Activated gamma-delta T cell treated with Interleukin-2 at 50 U/mL for 16 hours (primary cell): ENCODE measurements at places on chromosomes 6 and 20.

DNA sequence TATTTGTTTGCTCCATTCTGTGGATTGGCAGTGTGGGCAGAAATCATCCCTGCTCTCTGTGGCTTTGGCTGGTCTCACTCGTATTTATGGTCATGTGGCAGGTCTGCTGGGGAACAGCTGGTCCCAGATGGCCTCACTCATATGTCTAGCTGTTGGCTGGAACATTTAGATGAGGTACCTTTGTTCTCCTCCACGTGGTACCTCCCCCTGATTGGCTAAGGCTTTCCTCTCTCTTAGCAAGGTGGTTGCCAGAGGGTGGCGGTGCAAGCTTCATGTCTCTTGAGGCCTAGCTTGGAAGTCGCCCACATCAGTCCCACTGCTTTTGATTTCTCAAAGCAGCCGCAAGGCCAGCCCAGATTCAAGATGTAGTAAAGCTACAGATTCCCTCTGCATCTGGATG lies 348.5 kb upstream of the BTBD3 start:
- no peak for DNase-seq

- DNase-seq, result no peak
Observed at GRCh38 chr20:45503403-45503802, 12.0 kb downstream of the SPINT3 start.

- DNase-seq, result no peak
Observed at GRCh38 chr6:167826896-167827582, at the start of gene AFDN. Gene AFDN, plus strand, starts transcription at chr6:167826911. Its CDS starts 222 bp downstream, at chr6:167827133.

DNA sequence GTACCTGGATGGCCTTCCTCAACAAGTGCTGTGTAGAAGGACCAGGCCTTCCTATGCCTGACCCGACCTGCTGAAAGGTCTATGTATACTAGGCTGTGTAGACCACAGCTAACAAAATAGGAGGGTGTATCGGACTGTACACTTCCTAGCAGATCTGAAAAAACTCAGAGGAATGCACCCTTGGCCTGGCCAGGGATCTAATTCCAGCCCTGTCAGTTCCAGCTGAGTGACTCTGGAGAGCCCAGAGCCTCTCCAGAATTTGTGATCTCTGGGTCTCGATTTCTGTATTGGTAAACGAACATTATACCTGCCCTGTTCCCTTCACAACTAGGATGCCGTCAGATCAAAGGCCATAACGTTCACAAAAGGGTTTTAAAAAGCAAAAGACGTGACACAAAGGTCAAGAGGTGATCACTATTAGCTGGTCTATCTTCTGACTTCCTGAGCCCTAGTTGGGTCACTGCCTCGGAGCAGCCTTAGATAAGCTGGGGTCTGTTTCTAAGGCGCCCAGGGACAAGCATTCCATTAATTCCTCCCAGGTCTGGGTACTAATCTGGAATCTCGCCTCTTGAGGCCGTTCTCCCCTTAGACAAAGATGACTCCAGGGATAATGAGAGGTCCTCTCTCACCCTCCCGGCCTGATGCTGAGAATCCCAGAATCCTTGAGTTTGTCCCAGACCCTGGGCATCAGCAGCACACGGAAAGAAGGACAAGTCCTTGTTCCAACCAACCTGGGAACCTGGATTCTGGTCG lies 13.9 kb downstream of the MTCH1 start:
- DNase-seq, result no peak

- DNase-seq, result no peak
Observed at GRCh38 chr6:69913361-69913760, 47.0 kb downstream of the COL19A1 start.

- DNase-seq, result no peak
Observed at GRCh38 chr6:9398767-9399373, 963.5 kb upstream of the SLC35B3 start.

GRCh38 chr20:57596998-57597939 lies 23.0 kb downstream of the ZBP1 start:
- peak; percentile 72 for DNase-seq

- DNase-seq, result no peak
Observed at GRCh38 chr6:139825935-139826374, 451.5 kb upstream of the CITED2 start.

DNA sequence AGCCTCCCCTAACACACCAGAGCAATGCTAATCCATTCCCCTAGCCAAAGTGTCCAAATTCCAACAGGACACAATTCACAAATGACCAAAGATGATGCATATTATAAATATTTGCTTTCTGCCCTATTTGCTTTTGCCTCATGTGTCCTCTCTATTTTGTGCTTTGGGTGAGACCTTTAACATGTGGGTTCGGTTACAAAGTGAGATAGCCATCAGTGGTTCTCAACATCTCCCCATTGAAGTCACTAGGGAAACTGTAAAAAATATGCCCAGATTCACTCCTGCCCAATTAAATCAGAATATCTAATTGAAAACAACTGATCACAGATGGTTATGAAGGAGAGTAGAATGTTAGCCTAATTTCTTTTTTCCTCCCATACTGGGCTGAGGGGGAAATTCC lies 159.2 kb downstream of the MTFR2 start:
- DNase-seq, result no peak

DNA sequence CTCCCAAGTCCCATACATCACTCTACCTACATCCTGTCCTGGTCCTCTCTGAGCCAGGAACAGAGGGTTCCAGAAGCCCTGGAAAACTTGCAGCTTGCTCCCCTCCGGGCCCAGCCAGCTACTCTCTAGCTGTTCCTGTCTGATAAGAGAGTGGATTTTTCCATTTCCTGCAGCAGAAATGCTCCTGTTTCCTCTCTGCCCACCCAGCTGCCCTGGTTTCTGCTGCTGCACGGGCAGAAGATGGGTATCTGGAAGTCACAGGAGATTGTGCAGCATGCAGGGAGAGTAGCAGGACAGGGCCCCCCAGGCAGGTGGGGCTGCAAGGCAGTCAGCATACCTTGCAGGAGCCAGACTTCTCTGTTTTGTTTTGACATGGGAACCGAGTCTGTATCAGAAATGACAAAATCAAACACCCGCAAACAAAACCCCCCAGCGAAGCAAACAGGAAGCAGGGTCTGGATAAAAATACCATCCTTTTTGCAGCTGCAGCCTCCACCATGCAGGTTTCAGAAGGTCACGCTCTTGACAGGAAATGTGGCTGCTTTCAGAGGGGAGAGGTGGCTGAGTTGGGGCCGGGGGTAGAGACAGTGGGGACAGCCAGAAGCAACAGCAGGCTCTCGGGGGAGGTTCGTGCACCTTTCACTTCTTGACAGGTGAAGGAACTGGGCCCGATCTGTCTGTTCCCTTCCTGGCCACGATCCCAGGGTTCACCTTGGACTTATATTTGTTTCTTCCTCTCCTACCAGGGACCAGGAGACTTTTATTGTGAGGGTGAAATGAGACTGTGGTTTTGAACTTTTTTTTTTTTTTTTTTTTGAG lies 50.8 kb upstream of the FAM83D start:
- DNase-seq, result peak; percentile 80

DNA sequence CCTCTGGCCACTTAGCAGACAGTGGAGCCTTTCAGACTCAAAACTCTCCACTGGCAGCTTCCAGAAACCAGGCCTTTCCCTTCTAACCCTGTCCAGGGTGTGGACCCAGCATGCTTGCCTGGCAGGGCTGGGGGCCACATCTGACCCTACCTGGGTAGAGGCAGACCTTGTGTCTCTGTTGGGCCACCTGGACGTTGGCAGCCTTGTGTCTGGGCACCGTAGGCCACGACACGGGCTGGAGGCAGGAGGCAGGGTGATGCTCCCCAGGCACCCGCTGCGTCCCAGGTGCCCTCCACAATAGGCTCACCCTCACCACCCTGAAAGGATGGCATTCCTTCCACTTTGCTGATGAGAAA lies 67.6 kb downstream of the NOL4L start:
- no peak for DNase-seq

GRCh38 chr6:138681627-138682026 lies 91.9 kb upstream of the CCDC28A start:
- DNase-seq, result no peak
